ENCODE measurements at places on chromosomes 6 and 20.

- no peak for DNase-seq
These were observed 981.3 kb upstream of the FLRT3 start for GRCh38 chr20:15318682-15319081.

DNA sequence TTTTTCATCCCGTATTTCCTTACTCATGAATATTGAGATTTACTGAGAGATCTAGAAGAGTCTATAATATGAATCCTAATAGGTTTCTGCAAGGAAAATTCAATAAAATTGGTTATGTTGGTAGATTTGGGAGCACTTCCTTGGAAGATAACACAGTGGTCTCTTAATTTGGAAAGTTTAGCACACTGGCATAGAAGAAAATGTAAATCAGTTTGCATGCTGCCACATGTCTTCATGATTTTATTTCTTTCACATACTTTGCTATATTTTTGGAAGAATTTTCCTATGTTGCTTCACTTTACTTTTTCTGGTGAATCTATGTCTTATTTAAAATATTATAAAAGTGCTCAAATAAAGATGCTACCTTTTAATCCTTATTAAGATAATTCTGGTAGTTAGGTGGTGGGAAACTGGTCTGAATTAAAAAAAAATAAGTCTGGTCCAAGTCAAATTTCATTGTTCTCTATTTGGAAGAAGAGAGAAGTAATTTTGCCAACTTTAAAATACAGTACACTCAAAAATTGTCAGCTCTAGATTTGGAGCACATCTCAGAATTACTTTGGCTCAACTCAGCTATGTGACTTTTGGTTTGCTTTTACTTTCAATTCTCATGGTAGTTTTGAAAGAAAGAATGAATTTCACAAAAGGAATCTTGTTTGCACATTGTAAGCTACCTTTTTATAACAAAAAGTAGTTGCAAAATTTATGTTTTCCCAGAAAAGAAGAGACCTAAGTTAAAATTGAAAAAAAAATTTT, 197.3 kb downstream of the CENPW start:
- no peak for DNase-seq

GRCh38 chr6:26309731-26310142, 55.3 kb upstream of the BTN3A2 start:
- no peak for DNase-seq

DNA sequence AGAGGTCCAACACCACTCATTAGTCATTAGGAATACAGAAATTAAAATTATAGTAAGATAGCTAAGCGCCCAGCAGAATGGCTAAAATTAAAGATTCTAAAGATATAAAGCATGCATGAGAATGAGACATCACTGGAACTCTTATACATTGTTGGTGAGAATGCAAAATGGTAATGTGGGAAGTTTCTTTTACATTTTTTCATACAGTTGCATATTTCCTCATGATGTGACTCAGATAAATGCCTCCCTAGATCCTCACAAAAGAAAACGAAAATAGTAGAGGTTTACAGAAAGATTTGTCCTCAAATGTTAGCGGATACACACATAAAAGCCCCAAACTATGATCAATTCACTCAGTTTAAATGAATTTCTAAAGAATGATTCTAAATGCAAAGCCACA, 633.7 kb upstream of the GJE1 start:
- DNase-seq = no peak

GRCh38 chr6:34462551-34462971, 3.3 kb upstream of the PACSIN1 start:
- no peak for DNase-seq

GRCh38 chr6:13172291-13172690, 156.0 kb downstream of the TBC1D7 start:
- no peak for DNase-seq

GRCh38 chr6:9704989-9705388, 709.9 kb downstream of the TFAP2A start:
- no peak for DNase-seq

- no peak for DNase-seq
These were observed 68.8 kb downstream of the CDC5L start for GRCh38 chr6:44456070-44456965.

DNA sequence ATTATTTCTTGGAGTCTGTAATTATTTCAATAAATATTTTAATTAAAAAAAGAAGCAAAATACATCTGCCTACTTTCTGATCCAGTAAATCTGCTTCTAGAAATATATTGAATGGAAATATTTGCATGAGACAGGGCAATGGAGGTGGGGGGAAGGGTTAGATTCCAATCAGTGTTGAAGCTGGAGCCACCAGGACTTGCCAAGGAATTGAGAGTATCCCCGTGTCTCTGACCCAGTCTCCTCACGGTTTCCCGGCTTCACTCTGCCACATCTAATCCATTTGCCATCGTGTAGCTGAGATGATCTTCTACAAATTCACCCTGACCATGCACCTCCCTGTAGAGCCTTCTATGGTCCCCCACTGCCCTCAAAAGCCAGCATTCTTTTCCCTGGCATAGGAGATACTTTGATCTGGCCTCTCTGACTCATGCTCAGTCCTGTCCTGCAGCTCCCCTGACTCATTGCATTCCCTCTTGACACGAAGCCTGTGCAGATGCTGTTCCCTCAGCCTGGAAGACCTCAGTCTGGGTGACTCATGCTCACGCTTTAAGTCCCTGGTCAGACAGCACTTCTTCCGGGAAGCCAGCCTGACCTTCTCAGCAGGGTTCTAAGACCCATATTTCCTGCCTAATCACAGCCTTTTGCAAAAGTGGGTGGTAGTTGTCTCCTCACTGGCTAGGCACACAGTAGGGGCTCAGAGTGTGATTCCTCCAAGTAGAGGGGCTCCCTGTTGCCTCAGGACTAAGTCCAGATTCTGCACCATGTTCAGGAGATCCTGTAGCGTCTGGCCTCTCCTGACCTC, 23.0 kb upstream of the FKBP1A start:
- no peak for DNase-seq

GRCh38 chr20:44396369-44397130, 41.1 kb downstream of the HNF4A start:
- DNase-seq = no peak

DNA sequence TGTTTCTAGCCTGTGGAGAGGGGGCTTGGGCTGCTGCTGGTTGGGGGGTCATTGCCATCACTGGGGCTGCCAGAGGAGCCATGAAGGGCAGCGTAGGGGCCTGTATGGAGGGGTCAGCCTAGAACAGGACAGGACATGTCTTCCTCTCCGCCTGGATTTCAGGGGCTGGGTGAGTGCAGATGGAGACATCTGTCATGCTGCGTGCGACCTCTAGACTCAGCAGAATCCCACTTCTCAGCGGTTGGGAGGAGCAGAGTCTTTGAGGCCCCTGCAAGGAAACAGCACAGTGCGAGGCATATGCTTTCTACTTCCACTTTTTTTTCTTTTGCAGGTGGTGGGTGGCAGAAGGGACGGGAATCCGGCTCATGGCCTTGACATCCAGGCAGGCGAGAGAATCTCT, 67.9 kb downstream of the EZR start:
- DNase-seq = no peak

- DNase-seq = no peak
These were observed 179.8 kb downstream of the GMPR start for GRCh38 chr6:16418151-16418550.

DNA sequence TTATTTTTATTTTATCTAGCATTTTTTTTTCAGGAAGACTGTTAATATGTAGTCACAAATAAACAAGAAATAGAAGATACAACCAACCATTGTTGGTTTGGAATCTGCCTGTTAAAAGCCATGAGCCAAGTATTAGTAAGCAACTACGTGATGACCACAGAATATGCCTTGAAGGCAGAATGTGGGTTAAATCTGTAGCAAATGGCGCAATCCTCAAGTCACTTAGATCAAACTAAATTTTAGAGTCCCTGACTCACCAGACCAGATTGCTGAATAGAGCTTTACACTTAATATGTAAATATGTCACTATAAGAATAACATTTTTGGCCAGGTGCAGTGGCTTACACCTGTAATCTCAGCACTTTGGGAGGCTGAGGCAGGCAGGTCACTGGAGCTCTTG, 800.1 kb upstream of the CITED2 start:
- DNase-seq = no peak

GRCh38 chr6:140546640-140547039, 1172.2 kb upstream of the CITED2 start:
- DNase-seq = no peak

- DNase-seq = no peak
These were observed 1.5 kb downstream of the AGER start for GRCh38 chr6:32182555-32182981.

- no peak for DNase-seq
These were observed 4.5 kb upstream of the SGK2 start for GRCh38 chr20:43554369-43554768.

- DNase-seq = no peak
These were observed 74.7 kb downstream of the PTCHD4 start for GRCh38 chr6:48036316-48036715.

GRCh38 chr20:25659999-25660398, 36.2 kb upstream of the NANP start:
- no peak for DNase-seq

DNA sequence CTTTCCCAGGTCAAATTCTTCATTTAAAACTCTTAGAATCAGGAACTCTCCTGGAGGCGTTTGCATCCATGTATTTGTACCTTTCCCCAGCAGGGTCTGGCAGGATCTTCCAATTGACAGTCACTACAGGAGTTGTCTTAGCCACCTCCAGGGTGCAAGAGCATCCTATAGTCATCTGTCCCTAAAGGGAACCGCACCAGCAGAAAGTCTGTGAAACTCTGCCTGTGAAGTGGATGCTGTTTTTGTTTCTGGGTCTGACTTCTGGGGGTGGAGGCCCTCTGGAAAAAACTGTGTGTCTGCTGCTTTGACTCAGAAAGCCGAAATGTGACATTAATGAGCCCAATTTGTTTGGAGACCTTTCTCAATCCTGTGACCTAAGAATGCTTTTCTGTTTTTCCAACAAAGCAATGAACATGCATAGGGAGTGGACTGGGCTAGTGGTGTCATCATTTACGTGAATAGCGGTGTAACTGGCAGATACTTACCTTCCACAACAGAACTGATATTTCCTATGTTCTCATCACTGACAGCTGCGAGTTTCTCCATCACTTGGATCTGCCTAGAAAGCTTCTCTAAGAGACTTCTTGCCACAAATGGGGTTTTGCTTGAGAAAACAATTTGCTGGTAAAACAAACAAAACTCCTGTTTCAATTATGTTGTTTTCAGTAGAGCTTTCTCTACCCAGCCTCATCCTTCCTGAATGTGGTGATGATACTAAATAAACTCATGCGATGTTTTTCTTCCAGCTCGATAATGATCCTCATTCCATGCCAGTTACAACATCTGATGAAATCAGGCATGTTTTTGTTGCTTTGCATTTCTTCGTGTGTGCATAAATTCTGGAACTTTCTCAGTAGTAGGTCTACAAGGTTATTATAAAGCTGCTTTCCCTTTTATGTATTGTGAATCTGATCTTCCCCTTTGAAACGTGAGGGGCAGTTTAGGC, 33.3 kb upstream of the ARMH2 start:
- DNase-seq = no peak

DNA sequence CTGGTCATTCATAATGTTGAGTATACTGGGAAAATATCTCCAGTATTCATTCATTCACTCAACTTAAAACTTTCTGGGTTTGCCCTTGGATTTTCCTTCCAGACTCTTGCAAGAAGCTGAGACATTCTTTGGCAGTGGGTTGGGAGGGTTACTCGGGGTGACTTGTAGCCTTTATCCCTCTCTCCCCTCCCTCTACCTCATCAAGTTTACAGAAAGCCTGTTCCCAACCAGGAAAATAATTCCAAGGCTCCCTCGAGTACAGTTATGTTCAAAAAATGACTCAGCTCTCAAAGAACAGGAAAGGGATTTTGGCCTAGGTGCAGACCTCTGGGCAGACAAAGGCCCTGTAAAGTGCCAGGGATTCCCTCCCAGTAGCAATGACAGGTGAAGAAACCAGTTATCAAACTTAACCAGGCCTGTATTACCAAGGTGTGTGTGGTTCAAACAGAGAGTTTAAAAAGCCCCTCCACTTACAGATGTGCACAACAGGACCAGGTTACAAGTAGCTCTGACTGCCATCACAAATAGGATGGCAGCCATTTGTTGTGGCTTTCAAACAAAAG, 22.2 kb downstream of the FKBP1A start:
- DNase-seq = no peak

DNA sequence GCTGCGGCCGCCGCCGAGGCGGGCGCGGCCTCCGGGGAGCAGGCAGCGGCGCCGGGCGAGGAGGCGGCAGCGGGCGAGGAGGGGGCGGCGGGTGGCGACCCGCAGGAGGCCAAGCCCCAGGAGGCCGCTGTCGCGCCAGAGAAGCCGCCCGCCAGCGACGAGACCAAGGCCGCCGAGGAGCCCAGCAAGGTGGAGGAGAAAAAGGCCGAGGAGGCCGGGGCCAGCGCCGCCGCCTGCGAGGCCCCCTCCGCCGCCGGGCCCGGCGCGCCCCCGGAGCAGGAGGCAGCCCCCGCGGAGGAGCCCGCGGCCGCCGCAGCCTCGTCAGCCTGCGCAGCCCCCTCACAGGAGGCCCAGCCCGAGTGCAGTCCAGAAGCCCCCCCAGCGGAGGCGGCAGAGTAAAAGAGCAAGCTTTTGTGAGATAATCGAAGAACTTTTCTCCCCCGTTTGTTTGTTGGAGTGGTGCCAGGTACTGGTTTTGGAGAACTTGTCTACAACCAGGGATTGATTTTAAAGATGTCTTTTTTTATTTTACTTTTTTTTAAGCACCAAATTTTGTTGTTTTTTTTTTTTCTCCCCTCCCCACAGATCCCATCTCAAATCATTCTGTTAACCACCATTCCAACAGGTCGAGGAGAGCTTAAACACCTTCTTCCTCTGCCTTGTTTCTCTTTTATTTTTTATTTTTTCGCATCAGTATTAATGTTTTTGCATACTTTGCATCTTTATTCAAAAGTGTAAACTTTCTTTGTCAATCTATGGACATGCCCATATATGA, 3.2 kb downstream of the MARCKS start:
- DNase-seq = no peak

GRCh38 chr20:45323731-45324130, 15.6 kb upstream of the MATN4 start:
- DNase-seq = no peak

GRCh38 chr6:42958125-42958524, 2.4 kb upstream of the GNMT start:
- no peak for DNase-seq

- no peak for DNase-seq
These were observed 9.0 kb upstream of the CCN6 start for GRCh38 chr6:112044856-112045255.

DNA sequence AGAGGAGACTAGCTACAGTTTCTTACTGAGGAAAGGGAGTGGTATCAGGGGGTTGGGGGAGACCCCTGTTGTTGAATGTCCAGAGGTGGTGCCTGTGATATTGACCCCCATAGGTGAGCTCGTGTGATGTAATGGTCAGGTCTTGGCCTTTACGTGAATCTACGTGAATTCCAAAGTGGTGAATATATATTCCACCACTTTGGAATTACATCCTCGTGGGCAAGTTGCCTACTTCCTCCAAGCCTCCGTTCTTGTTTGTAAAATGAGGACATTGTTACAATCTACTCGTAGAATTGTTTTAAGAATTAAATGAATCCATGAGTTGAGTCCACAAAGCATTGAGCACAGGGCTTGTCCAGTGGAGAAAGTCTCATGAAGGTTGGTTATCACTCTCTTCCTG, 47.3 kb downstream of the TSHZ2 start:
- no peak for DNase-seq

GRCh38 chr20:10330071-10330470, 104.0 kb downstream of the MKKS start:
- DNase-seq = no peak

Data from stimulated activated CD4-positive, alpha-beta T cell treated with anti-CD3 and anti-CD28 coated beads, Interleukin-15, amount 100 ng/mL, for 1 hour (primary cell).